CD8-positive, alpha-beta memory T cell (primary cell): ENCODE measurements at places on chromosomes 4 and X. TPM values are rescaled to one million over a fixed set of nuclear protein-coding genes. Genes with fewer than 3 reads are reported as not detected.

GRCh38 chr4:17112292-17112659 lies 213.8 kb upstream of the LDB2 start:
- H3K4me3 ChIP-seq: no peak overlapping the region
- H3K27me3 ChIP-seq: no peaks in the 10 kb centered on the region
- DNase-seq: no peak
- no peak overlapping the region for H3K27ac ChIP-seq
- no peaks in the 10 kb centered on the region for H3K36me3 ChIP-seq

DNA sequence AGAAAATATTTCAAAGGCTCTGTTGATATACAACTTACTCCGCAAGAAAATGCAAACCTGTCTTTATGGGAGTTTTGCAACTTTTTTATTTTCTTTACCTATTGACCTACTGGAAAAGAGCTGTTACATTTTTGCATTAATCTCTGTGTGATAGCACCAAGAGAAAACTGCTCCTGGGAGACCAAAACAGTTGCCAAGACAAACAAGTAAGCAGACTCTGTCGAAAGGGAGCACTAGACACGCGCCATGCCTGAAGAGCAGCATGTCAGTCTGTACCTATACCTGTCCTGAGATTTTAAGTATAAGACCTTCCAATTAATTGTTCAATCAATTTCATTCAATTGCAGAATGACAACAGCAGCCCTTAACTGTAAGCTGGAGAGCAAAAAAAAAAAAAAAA lies 56.0 kb upstream of the TECRL start:
- no peaks in the 10 kb centered on the region for H3K27me3 ChIP-seq
- no peak for DNase-seq
- H3K4me1 ChIP-seq: no peaks in the 10 kb centered on the region
- no peak overlapping the region for H3K4me3 ChIP-seq
- no peaks in the 10 kb centered on the region for H3K36me3 ChIP-seq

DNA sequence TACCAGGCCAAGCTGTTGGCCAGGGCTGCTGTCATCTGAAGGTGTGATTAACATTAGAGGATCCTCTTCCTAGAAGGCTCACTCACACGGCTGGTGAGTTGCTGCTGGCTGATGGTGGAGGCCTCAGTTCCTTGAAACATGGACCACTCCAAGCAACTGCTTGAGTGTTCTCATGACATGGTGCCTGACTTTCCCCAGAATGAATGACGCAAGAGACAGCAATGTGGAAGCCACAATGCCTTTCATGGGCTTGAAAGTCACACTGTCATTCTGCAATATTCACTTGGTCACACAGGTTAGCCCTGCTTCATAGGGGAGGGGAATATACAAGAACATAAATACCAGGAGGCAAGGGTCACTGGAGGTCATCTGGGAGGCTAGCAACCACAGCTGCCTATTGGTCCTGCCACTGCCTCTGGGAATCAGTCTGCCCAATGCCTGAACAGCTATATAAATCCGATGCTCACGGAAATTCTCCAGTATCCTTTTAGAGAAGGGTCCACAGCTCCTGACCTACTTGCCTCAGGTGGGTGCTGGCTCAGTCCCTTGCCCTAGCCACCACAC lies 97.1 kb upstream of the MAML3 start:
- no peak for DNase-seq
- no peak overlapping the region for H3K4me3 ChIP-seq
- H3K36me3 ChIP-seq: no peaks in the 10 kb centered on the region
- no peaks in the 10 kb centered on the region for H3K4me1 ChIP-seq
- H3K27me3 ChIP-seq: peaks cover 19% of the 10 kb centered on the region

GRCh38 chr4:93809773-93810172 lies 18.8 kb upstream of the ATOH1 start:
- no peaks in the 10 kb centered on the region for H3K36me3 ChIP-seq

PABPC1L2B gene
- not detected for total RNA-seq

ARL9 gene
- total RNA-seq: 0.35 TPM

SLC35A2 gene
- total RNA-seq: 27.2 TPM

TEX28 gene
- not detected for total RNA-seq
